ENCODE measurements at places on chromosomes 1 and 21. TPM values are rescaled to one million over a fixed set of nuclear protein-coding genes. Genes with fewer than 3 reads are reported as not detected.

The BLACAT1 gene
- not detected for total RNA-seq

GRCh38 chr1:85277802-85278201 is 1.4 kb upstream of the BCL10 start:
- DNase-seq: no peak

GRCh38 chr1:196960854-196961253 is 16.5 kb upstream of the CFHR5 start:
- no peak for DNase-seq

GRCh38 chr1:214332946-214333798 is 52.2 kb downstream of the SMYD2 start:
- DNase-seq: peak; percentile 58

The AMY1A gene
- total RNA-seq: not detected

DNA sequence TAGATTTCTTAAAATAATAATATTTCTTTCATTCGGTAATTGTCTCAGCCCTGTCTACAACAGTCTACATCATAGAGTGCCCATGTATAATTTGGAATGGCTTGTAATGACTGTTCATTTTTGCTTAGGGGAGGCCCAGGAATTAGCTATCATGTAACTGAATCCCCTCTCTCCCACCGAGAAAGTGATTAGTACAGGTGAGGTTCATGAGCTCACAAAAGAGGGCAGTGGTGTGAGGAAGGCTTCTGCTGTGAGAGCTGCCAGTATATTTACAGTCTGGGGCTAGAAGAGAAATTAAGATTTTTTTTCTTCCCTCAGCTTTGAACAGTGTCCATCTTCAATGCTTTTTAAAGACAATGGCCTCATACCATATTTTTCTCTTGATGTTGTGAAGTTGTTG is 340.7 kb downstream of the ADGRL2 start:
- no peak for DNase-seq

The SYT6 gene
- total RNA-seq: 0.29 TPM

The CFAP45 gene
- total RNA-seq: 1.8 TPM

- DNase-seq: peak; percentile 78
Measured at GRCh38 chr1:61076728-61077675, 5.4 kb upstream of the NFIA start.

The IGSF21 gene
- 19.1 TPM for total RNA-seq

DNA sequence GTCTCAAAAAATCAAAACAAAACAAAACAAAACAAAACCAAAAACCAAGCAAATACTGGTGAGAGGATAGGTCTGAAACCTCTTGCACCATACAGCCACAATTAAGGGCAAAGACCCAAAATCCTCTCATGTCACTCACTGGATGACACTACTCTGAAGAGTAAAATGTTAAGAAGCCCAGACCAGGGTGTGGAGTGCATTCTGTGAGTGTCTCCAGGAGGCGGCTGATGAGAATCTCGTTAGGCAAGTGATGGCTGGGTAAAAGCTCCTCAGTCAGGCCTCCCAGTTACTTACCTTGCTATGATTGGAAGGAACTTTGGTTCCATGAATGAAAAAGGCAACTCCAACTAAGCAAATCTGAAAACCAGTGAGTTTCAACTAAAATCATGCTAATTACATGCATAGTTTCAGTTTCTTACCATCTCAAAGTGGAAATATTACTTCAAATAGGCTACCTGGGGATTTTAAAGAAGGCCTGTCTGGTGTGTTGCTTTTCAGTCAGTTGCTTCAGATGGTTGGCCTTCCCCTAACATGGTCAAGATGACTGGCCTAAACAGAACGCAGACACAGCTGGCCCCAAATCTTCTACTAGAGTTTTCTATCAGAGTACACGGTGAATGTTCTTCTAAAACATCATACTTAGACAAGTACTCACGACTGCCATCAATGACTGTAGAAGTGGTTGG is 95.1 kb downstream of the KIAA0319L start:
- no peak for DNase-seq

- no peak for DNase-seq
Measured at GRCh38 chr1:5597991-5598823, 394.0 kb downstream of the NPHP4 start.

GRCh38 chr1:248824301-248824700 is 1.4 kb downstream of the SH3BP5L start:
- DNase-seq: no peak

The LEMD1 gene
- total RNA-seq: not detected

GRCh38 chr1:180563026-180563827 is 4.5 kb downstream of the OVAAL start:
- no peak for DNase-seq

DNA sequence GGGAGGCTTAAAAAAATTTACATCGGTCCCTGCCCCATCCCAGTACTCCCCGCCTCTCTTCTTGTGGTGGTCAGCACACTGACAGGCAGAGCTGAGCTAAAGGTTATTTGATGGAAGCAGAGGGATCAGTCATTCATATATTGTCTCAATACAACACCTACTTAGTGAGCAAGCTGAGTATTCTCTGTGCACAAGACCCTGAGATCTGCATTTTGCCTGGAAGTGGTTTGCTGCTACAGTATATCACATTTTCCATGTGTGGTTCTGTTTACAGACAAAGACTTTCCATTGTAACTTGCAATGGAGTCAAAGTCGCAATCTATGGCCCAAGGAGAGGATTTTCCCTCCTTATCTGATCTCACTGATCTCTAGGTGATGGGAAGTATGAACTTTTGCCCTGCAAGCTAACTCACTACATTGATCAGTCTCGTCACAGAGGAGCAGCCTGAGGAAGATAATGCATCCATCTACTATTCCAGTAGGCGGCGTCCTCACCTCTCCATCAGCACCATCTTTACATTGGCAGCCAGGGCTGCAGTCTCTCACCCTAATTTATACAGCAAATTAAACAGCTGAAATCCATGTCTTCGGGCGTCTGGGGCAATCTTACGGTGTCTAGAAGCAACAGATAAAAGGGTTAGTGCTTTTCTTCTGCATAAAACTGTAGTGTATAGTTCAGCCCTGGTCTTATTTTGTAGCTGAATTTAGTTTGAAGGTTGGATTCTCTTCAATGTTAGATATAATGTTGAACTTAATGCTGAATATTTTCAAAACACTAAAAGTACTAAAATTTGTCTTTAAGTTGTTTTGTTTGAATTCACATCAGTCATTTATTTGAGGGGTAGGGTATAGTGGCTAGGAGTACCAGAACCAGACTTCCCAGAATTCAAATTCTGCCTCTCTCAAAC is 3.2 kb upstream of the TRAF5 start:
- DNase-seq: no peak

- DNase-seq: no peak
Measured at GRCh38 chr1:219555031-219555692, 57.7 kb downstream of the ZC3H11B start.

The F13B gene
- not detected for total RNA-seq

The DISP3 gene
- total RNA-seq: 0.09 TPM

DNA sequence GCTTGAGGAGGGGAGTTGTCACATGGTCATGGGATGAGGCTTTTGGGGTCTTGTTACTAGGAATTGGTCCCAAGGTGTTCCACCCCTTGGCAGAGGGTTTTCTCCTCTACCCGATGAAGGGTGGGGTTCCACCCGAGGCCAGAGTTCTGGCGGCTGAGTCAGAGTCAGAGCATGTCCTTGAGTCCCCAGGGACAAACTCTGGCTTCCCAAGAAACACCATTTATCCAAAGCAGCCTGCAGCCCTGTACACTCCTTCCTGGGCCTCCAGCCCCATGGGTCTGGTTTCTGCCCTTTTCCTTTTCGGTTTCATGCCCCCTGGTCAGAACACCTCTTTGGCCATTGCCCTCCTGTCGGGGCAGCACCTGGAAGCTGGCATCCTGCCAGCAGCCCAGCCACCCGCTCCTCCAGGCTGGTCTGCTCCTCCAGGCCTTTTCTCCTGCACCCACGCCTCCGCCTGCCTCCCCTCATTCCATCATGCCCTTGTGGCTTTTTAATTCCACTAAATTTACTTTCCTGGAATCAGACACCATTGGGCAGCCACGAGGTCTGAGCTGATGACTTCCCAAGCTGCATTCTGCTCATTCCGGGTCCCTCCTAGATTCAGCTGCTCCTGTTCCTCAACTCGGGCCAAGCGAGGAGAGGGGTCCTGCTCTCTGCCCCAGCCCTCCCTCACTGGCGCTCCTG is 301.7 kb upstream of the VAMP3 start:
- no peak for DNase-seq

The CD84 gene
- 2.8 TPM for total RNA-seq

DNA sequence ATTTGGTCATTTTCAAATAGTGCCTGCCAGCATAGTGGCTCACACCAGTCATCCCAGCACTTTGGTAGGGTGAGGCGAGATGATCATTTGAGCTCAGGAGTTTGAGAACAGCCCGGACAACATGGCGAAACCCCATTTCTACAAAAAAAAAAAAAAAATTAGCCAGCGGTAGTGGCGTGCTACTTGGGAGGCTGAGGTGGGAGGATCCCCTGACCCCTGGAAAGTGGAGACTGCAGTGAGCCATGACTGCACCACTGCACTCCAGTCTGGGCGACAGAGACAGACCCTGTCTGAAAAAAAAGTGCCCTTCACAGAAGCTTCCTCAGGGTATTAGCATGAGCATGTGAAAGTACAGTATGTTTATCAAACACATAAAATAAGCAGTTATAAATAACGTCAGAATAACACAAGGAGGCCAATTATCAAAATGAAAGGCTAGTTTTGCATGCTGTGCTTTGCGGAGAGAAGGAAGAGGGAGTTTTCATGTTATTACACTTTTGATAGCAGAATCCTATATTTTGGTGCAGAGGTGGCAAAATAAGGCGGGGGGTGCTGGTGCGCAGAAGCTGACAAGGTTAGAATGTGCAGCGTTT is 781 bp upstream of the METTL13 start:
- no peak for DNase-seq

DNA sequence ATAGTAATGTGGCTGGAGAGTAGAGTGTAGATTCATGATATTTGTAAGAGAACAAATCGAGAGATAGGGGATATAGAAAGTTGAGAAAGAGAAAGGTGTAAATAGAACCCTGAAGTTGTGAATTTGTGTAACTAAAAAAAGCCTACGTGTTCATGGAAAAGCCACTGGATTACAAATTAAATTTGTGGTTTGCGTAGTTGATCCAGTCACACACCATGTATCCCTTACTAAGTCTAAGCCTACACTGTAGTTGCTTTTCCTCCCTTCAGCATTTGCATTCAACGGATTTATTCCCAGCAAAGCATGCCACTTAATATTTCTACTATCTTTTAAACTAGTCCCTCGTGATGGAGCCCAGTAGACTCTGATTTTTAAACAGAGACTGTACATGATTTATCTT is 24.9 kb downstream of the KMO start:
- DNase-seq: no peak

DNA sequence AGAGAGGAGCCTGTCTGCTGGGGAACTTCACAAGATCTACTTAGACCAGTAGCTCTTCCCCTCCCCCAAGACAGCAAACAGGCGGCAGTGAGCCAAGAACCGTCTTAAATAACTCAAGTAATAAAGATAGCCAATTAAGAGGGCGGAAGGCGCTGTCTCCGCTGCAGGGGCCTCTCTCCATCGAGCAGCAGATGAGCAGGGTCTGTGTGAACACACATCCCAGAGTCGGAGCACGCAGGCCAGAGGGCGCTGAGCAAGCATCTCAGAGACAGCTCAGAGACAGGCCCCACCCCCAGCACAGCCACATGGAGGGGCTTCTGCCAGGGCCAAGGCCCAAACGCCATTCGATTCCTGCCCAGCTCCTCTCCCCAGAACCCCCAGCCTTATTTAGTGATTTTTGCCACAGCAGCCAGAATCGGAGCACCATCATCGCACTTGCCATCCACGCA is 11.1 kb downstream of the IFFO2 start:
- peak; percentile 72 for DNase-seq

The CFAP107 gene
- total RNA-seq: not detected

- DNase-seq: no peak
Measured at GRCh38 chr1:146032631-146033219, 11.2 kb upstream of the HJV start.

DNA sequence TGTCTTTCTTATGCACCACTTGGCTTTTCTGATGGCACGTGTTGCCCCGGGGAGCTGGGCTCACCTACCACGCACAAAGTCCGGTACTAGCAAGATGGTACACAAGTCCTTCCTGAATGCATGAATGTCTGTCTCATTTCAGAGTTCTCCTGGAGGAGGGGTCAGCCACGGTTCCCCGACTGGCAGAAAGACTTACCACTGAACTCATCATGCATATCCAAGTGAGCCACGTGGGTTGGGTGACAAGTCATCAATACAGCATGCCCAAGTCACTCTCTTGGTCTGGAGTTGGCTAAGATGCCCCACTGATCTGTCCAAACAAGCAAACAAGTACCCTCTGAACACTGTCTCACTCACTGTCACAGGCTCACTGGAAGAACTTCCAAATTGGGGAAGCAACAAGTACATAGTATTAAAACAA is 28.6 kb upstream of the MX1 start:
- DNase-seq: no peak

The KIF26B gene
- total RNA-seq: not detected

DNA sequence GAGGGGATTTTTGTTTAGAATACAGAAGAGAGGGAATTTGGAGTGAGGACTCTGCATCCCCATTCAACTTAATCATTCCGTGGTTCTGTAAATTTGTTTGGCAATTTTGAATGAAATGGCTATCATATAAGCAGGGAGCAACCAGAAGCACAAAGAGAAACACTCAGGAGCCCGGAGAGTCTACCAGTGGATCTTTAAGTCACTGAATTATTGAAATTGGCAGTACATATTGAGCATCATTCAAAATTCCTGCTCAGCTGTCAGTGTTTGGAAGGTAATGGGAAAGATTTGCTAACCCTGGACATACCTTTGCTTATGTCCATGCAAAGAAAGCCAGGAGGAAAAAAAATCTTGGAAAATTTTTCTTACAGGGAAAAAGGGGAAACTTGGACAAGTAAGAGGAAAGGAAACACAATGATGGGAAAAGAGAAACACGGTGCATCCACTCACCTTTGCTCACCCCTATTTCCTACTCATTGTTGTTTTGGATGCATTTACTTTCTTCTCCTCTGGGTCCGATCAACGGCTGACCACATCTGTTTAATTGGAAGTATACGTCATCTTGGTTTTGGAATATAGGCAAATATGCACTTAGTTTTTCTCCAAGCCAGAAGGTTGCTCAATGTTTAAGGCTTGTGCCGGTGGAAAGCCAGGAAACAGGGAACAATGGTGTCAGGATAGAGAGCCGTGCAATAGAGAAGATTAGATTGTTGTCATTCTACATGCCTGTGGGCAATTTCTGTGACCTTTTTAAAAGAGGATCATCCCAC is 243.0 kb upstream of the LYPLAL1 start:
- DNase-seq: no peak

GRCh38 chr1:91851130-91852010 is 34.6 kb downstream of the TGFBR3 start:
- peak; percentile 92 for DNase-seq

DNA sequence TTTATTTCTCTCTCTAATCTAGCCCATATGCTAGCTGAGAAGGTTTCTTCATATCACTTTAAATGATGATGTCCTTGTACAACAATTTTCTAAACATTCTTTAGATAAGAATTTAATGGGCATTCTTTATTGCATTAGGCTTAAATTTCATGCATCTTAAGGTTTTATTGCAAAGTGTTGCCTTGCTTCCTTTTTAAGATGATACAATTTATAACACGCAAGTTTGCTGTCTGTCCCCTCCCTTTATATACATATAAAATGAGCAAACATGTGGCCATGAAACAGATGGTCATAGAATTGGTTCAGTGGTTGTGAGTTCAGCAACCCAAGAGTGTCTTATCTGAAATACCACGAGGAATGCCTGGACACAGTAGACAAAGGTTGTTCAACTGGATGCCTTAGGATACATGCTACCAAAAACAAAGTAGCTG is 12.1 kb downstream of the NBPF3 start:
- DNase-seq: no peak

Data from uterus (tissue), 4 donors.